Prostate gland (tissue), 2 donors: ENCODE measurements at places on chromosomes 12 and 14.

DNA sequence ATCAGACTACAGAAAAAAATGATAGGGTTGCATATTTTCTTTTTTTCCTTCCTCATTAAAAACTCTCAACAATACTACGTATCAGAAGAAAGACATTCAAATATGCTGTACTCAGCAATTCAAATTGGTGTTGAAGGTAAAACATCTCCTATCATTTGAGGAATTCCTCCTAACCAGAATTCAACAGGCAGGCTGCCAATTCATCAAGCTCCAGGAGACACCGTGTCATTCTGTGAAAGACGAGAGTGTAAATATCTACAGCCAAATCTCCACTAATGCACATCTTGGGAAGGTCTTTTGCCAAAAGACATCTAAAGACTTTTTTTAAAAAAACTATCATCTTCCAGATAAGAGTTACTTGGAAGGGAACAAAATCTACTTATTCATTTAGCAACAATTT lies 26.6 kb downstream of the NT5DC3 start:
- no peak for DNase-seq

GRCh38 chr14:100775351-100775830 lies 48.7 kb downstream of the DLK1 start:
- DNase-seq: no peak

DNA sequence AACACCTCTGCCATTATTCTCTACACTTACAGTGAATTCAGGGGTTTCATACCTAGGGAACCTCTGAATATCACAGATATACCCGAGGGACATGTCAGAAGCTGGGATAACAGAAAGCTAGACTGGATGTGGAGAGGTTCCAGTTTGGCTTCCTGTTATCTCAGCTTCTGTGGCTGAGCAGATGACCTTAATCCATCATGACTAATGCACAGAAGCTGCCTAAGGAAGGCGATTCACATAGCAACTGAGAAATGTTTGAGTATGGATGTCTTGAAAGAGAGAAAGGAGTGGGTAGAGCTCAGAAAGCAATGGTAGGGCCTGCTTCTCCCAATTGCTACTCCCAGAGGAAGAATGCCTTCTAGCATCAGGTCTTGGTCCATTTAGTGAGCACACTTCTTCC lies 187.6 kb downstream of the RMST start:
- DNase-seq: no peak

- no peak for DNase-seq
Observed at GRCh38 chr14:96167224-96168148, 37.2 kb upstream of the BDKRB2 start.

DNA sequence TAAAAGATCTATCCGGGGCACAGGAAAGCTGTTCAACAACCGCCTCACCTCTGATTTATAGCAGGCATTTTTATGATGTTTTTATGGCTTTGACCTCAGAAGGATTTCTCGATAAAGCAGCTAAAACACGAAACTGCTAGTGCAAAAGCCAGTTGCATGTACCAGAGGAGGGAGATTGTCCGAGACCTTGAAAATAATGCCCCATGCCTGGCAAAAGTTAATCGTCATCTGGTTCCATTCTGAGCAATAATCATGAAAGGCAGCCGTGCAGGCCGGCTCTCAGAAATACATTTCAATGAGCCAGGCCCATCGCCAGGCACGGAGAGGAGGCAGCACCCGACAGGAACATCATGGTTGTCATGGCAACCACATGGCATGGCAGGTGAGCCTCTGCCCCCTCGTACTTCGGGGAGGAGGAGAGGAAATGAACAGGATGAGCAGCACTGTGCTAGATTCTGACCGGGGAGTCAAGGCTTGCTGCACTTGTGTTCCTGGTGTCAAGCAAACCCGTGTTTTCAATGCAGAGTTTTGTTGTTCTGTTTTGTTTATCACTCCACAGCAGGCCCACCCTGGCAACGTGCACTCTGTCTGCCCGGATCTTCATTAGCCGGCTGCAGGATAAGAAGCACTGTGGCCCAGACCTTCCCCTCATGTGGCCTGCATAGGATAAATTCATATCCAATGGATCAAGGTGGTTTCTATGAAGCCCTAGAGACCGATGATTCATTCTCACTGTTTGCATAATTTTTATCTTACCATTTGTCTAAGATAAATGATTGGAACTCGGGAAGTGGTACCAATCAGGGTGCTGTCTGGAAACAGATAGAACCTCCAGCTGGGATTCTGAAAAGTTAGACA lies 160.2 kb downstream of the RIMBP2 start:
- DNase-seq: no peak
